ENCODE measurements at places on chromosomes 6 and 20. TPM values are rescaled to one million over a fixed set of nuclear protein-coding genes. Genes with fewer than 3 reads are reported as not detected.

- DNase-seq, result no peak
Observed at GRCh38 chr20:1391640-1392442, 1.0 kb downstream of the FKBP1A start.

- DNase-seq, result no peak
Observed at GRCh38 chr6:153121311-153121710, 9.8 kb downstream of the RGS17 start.

GRCh38 chr6:35967076-35967774 is 46.3 kb upstream of the SRPK1 start:
- DNase-seq, result no peak

GRCh38 chr6:115945306-115945705 is 115.4 kb downstream of the FRK start:
- no peak for DNase-seq

DNA sequence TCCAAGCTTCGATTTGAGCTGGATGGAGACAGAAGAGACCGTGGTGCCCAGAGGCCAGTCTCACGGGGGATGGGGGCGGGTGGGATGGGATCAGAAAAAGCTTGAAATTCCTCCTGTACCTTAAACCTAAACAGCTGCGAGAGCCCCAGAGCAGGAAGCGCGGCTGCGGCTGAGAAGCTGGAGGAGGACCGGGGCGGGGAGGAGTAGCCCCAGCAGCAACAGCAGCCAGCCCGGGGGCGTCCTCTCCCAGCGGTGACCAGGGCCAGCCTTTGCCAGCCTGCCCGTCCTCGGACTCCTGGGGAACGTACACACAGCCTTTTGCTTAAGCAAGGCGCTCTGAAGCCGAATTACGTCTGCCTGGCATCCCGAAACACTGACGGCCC is 17.4 kb upstream of the PRDM13 start:
- no peak for DNase-seq

DNA sequence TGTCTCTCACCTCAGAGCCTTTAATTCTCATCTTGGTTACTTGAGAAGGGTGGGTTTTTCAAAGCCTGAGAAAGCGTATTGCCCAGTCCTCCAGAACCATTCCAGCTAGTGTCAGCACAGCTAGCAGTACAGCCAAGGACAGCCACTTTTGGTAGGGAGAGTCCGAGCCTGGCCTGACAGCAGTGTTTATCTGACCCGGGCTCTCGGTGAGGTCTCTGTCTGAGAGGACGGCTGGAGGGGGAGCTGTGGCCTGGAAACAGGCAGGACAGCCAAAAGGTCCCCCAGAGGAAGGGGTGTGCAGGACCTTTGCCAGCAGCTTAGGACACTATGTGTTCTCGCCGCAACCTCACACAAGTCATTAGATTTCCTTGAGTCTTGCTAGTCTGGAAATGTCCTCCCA is 38.8 kb downstream of the LYRM2 start:
- DNase-seq, result no peak

DNA sequence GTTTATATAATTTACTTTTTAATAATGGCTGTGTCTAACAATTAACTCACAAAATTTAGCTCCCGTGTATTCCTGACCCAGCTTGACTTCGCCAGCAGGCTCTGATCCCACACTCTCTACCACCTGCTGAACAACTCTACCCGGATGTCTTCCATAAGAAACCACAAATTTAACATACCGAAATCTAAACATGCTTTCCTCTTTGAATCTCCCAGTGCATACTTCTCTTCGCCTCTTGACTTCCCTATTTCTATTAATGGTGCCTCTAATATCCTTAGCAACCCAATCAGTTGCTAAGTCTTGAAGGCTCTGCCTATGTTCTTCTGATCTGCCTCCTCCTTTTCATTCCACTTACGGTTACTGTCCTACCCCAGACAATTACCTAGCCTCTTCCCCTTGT is 4.6 kb upstream of the MYB start:
- no peak for DNase-seq

GRCh38 chr6:89667872-89668556 is 29.5 kb upstream of the LYRM2 start:
- DNase-seq, result no peak

DNA sequence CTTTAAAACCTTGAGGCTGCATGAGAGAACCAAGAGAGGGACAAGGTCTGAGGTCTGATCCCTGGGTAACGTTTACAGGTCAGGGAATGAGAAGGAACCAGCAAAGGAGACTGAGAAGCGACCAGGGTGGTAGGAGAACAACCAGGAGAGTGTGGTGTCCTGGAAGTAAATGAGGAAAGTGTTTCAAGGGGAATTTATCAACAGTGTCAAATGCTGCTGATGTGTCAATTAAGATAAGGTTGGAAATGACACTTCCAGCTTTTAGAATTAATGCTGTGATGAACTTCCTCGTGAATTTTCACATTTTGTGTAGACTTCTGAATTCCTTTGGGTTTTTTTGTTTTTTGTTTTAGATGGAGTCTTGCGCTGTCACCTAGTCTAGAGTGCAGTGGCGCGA is 83.7 kb downstream of the CNBD2 start:
- DNase-seq, result no peak

GRCh38 chr6:71385111-71385822 is 96.7 kb downstream of the OGFRL1 start:
- no peak for DNase-seq

- DNase-seq, result no peak
Observed at GRCh38 chr6:22766979-22767378, 197.6 kb downstream of the HDGFL1 start.

- DNase-seq, result peak; percentile 4
Observed at GRCh38 chr6:36545767-36546307, 1.4 kb downstream of the STK38 start.

GRCh38 chr6:52494298-52495072 is 74.3 kb downstream of the EFHC1 start:
- no peak for DNase-seq

DNA sequence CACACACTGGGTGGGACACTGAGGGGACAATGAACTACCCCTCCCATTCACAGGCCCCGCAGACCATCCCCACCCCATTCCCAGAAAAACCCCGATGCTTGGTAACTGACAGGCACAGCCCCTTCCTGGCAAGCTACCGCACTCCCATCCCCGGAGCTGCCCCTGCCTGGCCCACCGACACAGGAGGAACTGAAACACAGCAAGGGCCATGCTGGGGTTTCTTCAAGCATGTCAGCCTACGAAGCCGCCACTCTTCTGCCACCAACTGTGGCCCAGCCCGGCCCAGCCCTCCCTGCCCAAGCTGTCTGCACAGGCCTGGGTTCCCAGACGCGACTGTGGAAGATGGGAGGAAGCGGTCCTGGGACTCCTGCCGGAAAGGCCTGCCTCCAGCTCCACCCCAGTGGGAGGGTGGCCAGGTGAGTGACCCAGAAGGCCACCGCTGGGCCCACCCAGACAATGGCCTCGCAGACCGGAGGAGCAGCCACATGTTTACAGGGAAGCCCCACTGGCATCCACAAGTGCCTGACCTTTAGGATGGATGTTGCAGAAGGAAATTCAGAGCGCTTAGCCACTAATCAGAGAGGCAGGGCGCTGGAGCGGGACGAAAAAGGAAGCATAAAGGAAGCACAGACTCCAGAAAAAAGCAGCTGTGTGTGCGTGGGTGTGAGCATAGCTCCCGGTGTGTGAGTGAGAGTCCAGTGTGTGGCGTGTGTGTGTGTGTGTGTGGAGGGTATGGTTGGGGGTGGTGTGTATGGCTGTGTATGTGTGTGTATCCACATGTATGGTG is 91.6 kb downstream of the PRND start:
- DNase-seq, result no peak

DNA sequence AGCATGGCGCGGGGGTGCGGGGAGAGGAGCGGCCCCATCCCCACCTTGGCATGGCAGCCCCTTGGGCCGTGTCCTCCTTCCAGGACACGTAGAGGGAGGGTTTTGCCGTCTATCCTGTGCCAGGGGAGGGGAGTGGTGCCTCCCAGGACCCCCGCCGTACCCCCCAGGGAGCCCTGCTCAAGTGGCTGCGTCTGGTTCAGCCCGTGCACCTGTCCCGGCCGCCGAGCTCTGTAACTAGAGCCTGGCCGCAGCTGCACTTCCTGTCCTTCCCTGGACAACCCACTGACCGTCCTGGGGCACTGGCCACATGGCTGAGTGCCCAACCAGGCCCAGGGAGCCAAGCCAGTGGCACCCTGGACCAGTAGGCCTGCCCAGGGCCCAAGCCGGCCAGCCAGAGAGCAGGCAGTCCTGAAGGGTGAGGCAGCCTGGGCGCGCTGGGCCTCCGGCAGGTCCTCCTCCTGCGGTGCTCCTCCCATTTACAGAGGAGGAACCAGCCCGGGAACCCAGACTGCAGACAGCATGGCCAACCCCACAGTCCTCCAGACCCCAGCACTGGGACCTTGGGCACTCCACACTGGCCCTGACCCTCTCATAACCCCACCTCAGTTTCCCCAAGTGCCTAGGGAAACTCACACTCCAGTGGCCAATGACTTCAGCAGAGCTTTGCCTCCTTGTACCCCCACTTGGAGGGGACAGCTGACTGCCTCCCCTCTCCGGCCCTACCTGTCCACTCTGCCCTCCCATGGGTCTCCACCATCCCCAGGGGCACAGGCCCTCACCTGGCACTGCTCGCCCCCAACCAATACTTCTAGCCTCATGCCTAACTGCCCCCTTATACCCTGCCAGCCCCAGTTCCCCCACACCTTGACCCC is 8.7 kb downstream of the LAMA5 start:
- no peak for DNase-seq

- DNase-seq, result no peak
Observed at GRCh38 chr20:48826883-48827771, 672 bp downstream of the PREX1 start.

DNA sequence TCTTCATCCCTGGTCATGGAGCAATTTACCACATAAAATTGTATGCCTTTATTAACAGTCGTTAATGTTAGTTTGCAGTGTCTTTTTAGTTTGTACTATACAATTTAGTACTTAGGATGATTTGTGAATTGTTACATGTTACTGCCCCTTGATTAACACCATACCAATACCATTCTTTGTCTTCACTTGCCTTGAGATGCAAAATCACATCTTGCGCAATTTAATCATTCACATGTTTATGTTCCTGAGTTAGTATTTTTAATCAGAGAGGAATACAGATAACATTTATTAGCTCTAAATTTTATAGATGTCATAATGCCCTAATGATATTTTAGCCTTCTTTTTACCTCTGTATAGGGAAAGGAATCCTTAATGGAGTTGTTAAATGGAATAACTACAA is 114.1 kb downstream of the SCAF8 start:
- no peak for DNase-seq

- DNase-seq, result no peak
Observed at GRCh38 chr6:9412951-9413559, 977.7 kb upstream of the SLC35B3 start.

- no peak for DNase-seq
Observed at GRCh38 chr20:46640044-46640443, 11.2 kb downstream of the SLC13A3 start.

- DNase-seq, result peak; percentile 32
Observed at GRCh38 chr6:89411145-89412070, 665 bp downstream of the RRAGD start.

Gene ZNF391
- 4.3 TPM for polyA plus RNA-seq

Gene CRISP3
- polyA plus RNA-seq, result 0.14 TPM

Gene CYP39A1
- 1.5 TPM for polyA plus RNA-seq

Gene ARG1
- 0.77 TPM for polyA plus RNA-seq

Gene SRF
- 48.6 TPM for polyA plus RNA-seq

Gene GPR6
- not detected for polyA plus RNA-seq

Gene LAMA4
- polyA plus RNA-seq, result 157 TPM

Gene TMEM170B
- 6.3 TPM for polyA plus RNA-seq

Gene ABHD16B
- not detected for polyA plus RNA-seq

Gene PI3
- not detected for polyA plus RNA-seq

Gene MYBL2
- 12.8 TPM for polyA plus RNA-seq

Gene MYLK2
- polyA plus RNA-seq, result 54.0 TPM

Gene AGER
- 6.7 TPM for polyA plus RNA-seq

Gene MDN1
- polyA plus RNA-seq, result 30.2 TPM

Gene CLPSL2
- not detected for polyA plus RNA-seq

Gene SLC22A2
- not detected for polyA plus RNA-seq

Measured in hindlimb muscle (tissue), 1 donor.